Right renal cortex interstitium (tissue), 3 donors: ENCODE measurements at places on chromosomes 12 and 14.

DNA sequence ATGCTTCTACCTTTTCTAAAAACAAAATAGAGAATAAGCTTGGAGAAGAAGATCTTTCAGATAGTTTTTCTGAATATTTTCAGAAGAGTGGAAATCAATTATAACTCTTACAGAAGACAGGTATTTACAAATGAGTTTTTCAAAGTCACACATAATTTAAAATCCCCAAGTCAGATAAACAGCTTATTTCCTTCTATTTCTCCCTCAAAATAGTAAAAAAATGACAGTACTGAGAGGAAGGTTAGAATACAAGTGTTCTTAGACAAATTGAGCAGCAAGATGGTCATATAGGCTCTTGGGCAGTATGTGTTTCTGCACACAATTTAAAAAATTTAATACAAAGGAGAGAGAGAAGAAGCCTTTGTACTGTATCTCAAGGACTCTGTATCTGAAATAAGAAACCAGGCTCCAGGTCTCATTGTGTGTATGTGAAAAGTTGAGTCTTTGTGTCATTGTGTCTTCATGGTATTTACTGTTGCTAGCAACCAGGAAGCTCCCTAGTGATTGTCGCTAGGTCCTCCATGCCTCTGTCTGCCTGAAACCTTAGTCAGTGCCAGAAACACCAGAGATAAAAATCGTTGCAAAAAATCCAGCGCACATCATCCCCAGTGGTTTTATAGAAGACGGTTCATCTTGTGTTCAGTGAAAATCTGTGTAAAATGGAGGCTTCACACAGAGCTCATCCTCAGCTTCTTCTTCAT is 12.9 kb upstream of the TUBA1A start:
- DNase-seq, result no peak

GRCh38 chr14:69376439-69376838 is 21.7 kb downstream of the ERH start:
- no peak for DNase-seq

DNA sequence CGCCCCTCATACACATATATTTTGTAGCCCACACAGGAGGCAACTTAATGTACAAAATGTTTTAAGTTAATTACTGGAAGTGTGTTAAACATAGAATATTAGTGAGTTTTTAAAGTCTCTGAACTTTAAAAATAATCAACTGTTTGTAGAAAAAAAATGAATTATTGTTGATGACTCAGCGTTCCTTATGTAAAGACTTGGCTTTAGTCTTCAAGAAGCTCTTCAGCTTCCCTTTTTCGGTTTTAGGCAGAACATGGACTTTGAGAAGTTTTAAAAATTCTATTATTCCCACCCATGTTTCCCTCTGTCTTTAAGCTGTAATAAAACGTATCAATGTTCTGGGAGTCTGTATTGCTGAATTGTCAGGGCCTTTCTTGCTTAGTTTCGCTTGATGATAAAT is 269.5 kb downstream of the FBXL14 start:
- no peak for DNase-seq

GRCh38 chr12:118361092-118361404 is 11.7 kb downstream of the TAOK3 start:
- DNase-seq, result no peak

GRCh38 chr14:41604721-41605531 is 1.8 kb upstream of the LRFN5 start:
- DNase-seq, result no peak

GRCh38 chr14:67729072-67729885 is 27.6 kb downstream of the RDH12 start:
- DNase-seq, result no peak

- no peak for DNase-seq
Measured at GRCh38 chr12:105166736-105167135, 59.2 kb downstream of the WASHC4 start.

DNA sequence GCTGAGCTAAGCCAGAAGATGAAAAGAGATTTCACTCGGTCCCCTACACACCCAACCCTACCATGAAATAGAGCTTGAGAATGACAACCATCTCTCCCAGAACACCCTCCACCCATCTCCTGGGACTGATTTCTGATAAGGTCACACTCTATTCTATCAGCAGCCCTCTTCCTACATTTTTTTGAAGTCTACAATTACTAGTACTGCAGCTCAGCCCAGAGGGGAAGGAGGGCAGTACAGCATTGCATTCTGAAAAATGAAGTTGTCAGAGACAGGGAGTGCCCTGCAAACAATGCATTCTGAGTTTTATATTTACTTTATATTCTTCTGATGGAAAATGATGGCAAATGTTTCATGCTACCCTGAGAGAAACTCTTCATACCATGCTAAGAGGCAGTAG is 318.5 kb downstream of the BCAT1 start:
- DNase-seq, result no peak

DNA sequence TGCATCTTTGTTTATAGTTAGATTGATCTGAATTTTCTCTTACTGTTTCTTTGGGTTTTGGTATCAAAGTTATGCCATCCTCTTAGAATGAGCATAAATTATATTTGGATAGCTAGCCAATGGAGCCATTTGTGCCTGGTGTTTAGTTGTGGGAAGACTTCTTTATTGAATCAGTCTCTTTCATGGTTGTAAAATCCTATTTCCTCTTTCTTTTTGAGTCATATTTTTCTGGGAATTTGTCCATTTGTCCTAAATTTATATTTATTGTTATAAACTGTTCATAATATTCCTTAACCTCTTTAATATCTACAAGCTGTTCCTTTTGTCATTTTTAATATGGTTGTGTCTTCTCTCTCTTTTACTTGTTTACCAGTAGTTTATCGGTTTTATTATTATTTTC is 462.5 kb downstream of the AEBP2 start:
- DNase-seq, result no peak

DNA sequence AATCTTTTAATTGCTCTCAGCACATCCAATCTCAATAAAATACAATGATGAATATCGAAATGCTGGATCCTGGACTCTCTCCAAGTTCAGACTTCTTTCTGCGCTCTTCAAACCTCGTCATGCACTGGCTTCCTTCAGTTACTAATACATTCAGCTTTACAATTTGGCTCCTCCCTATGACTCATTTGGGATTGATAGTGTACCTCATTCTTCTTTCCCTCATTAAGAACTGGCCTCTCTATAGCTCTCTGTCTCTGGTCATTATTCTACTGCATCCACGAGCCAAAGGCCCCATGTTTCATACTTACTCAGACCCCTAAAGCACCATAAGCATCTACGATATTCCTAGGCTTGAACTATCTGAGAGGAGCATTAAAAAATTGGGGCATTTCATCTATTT is 4.9 kb downstream of the TSPAN8 start:
- DNase-seq, result no peak

DNA sequence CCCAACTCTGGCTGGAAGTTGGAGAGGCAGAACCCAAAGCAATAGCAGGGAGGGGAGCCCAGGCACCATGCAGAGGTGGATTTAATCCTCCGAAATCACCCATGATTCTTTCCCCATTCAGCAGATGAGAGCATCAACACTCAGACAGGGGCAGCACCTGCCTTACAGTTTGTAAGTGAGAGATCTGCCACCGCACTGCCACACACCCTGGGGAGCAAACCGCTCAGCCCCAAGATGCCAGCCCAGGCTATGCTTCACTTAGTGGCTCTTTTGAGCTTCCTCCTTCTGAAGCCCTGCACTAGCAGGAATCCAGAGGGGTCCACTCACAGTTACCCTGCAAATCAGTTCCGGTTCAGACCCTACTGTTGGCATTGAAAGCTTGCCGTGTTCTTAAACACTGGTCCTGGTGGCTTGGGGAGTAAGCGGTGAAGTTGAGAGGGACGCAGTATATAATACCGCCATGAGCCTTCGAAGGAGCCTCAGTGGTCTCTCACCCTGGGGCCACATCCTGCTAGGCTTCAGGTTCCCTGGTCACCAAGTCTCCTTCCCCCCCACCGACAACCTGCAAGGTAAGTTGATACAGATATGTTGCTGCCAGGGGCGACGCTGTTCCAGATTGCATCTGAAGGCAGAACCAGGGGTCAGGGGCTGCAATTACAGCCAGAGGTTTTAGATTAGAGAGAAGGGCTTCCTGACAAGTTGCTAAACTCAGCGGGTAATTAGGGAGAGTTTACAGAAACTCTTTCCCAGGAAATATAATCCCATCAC is 72.0 kb upstream of the CCND2 start:
- no peak for DNase-seq

DNA sequence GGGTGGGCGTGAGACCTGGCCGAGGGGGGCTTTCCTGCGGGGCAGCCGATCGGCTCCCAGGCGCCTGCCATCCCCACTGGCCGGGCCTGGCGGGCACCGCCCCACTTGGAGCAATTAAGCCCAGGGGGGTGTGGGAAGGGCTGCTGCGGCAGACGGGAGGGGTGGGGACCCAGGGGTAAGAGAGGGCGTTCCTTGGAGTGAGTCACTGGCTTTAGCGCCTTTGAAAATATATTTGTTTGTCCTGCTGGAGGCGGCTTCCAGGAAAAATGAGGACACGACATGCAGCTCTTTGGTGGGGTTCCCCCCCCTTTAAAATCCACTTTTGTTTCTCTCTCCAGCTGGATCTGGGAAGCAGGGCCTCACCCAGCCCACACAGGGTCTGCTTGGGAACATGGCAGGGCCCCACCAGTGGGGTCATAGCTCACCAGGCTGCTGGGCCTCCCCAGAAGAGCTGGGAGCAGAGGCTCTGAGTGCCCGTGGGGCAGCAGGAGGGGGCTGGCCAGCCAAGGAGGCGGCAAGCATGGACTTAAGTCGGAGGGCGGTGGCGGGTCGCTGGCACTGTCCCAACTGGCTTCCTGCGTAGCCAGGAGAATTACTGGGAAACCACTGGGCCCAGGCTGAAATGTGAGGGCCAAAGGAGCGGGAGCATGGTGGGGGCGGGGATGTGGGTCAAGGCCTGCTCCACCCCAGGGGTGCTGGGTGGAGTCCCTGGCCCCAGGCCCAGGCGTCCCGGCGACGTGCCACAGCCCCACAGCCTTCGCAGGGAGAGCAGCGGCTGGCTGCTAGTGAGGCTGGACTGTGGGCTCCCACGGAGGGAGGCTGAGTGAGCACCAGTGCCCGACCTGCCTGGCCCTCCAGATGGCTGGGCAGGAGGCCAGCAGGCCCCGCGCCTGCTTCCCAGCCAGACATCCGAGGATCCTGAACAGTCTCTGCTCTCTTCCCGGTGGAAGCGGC is 128.0 kb downstream of the RFLNA start:
- DNase-seq, result no peak

DNA sequence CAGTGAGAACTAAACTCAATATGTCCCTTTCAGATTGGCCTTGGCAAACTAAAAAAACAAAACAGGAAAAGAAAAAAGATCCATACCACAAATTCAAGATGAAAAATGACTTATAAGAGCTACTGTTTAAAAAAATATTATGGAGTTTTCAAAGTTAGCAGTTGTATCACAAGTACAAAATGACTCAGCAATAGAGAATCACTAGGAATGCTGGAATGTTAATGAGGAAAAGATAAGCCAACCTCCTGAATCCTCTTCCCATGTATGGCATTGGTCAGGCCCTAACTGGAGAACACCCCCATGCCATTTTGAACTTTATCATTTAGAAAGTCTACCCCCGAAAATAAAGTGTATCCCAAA is 62.2 kb downstream of the PPP1R36 start:
- DNase-seq, result no peak

DNA sequence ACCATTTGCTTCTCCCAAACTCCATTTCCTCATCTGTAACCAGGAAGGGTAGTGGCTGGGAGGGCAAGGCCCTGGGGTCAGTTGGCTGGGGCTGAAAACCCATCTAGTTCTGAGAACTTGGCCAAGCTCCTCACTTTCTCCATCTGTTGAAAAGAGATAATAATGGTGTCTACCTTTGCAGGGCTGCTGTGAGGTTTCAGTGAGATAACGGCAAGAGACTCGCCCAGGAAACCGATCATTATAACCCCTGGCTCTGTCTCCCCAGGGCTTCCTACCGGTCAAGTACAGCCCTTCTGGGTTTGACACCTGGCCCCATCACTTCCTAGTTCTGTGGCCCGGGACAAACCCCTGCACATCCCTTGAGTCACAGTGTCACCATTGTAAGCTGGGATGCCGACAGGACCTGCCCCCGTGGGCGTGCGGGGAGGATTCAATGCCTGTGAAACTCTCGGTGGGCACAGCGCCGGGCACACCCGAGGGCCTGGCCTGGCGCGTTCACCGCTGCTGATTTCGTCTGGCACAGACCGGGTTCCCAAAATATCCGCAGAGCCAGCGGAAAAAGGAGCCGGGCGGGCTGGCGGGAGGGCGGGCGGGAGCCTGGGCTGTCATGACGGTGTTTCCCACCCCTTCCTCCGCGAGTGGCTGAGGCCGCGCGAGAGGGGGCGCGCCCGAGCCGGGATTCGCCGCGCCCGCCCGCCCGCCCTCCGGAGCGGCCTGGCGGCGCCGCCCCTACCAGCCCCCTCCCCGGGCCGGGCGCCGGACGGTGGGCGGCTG is 4.4 kb downstream of the KMT5A start:
- no peak for DNase-seq

DNA sequence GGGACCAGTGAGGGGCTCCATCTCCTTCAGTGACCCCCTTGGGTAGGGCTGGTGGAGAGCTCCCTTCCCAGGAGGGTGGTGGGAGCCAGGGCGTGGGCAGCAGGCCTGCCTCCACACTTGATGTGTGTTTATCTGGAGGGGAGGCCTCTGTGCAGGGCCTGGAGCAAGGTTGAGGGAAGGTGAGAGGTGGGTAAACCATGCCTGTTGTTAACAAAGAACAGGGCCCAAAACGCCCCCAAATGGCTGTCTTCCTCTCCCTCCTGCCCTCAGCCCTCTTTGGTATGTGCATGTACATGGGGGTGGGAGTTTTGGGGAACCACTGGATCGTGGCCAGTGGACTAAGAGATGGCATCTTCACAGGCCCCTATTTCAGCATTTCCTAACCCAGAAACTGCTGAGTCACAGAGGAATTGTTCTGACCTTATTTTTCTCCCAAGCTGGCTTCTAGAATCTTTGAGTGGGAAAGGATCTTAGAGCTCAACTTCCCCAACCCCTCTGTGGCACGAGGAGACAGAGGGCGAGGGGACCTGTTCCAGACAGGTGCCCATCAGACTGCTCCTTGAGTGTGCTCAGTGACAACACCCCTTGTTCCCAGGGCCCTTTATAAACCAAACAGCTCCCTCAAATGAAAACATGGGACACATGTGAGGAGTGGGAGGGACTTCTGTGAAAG is 3.6 kb downstream of the SLC48A1 start:
- no peak for DNase-seq

DNA sequence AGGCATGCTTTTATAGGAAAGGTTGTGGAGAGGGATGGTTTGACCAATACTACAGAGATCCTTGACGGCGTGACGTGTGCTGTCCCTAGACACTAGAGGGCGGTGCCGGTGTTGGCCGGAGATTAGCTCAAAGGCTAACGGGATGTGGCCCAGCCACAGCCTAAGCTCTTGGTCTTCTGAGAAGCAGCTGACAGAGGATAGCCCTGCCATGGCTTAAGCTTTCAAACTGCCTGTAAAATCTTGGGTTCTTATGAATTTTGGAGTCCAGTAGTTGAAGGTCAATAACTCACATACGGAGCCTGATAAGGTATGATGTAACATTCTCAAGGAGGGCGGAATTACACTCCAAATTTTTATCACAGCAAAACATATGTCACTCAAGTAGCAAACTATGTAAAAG is 515.7 kb upstream of the ATXN7L3B start:
- DNase-seq, result peak; percentile 19

- no peak for DNase-seq
Measured at GRCh38 chr14:103499709-103500108, 22.9 kb downstream of the CKB start.
